ENCODE measurements at places on chromosomes 7 and 10. TPM values are rescaled to one million over a fixed set of nuclear protein-coding genes. Genes with fewer than 3 reads are reported as not detected.

Gene CDH23
- total RNA-seq = under 0.01 TPM

Gene GJD4
- not detected for total RNA-seq

Gene CPA2
- total RNA-seq = not detected

Gene CPED1
- 30.4 TPM for total RNA-seq

Gene APBB1IP
- total RNA-seq = not detected

Gene LRGUK
- total RNA-seq = not detected

Gene DENND2A
- total RNA-seq = 4.3 TPM

Gene GIMAP2
- 0.15 TPM for total RNA-seq

Gene CDHR1
- under 0.01 TPM for total RNA-seq
